ENCODE measurements at places on chromosomes 3 and 15. TPM values are rescaled to one million over a fixed set of nuclear protein-coding genes. Genes with fewer than 3 reads are reported as not detected.
A peak's percentile ranks its signal among the peaks of the same experiment; 100 is the strongest.

- no peak for DNase-seq
These were observed 211.4 kb downstream of the RPLP1 start for GRCh38 chr15:69663982-69664381.

DNA sequence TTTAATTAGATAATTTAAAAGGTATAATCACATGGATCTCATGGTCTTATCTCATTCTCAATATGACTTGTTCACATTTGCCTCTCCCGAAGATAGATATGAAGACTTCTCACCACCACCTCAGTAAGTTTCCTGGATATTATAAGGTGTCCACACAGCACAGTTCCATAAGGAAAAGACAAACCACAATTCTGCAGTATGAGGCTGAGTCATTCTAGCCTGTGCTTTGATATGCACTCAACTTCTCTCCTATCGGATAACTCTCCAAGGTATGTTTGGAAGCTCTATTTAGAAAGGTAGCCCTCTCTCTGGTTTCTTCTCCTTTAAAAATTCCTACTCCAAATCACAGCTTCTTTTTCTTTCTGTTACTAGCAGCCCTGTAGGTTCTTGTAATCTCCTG, 612.8 kb downstream of the ZPLD1 start:
- DNase-seq: no peak

DNA sequence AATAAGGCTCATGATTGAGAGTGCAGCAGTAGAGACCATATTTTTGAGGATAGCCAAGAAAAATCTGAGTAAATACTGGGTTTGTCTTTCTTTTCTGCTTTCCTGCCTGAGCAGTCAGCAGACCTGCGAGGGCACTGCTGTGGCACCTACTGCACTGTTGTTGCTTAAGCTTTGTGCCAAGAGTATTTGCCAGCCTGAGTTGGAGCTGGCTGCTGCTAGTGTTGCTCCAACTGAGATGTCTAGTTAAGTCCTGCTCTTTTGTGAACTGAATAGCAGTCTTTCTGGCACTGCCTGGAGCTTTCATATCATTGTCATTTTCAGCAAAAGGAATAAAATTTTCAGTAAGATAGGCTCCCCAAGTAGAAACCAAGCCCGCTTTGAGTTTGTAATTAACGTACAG, 214.5 kb upstream of the P2RY1 start:
- DNase-seq: peak; percentile 15

DNA sequence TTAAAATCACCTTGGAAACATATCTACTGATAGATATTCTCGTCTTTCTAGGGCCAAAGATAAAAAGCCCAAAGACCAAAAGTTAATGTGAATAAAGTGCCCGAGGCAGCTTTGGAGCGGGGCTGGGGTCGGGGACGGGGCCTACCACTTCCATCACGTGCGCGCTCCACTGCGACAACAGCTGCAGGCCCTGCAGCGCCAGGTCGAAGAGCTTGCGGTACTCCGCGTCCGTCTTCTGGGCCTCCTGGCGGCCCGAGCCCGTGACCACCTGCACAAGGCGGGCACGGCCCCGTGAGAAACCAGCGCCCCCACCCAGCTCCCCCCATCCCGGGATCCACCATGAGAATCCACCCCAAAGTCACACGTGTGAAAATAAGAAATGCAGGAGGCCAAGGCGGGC, 52.4 kb downstream of the CYFIP1 start:
- no peak for DNase-seq

GRCh38 chr3:197068077-197068476, 38.5 kb upstream of the MELTF start:
- DNase-seq: no peak

GRCh38 chr15:77031376-77032050, 36.6 kb downstream of the PSTPIP1 start:
- DNase-seq: no peak

- no peak for DNase-seq
These were observed 111.4 kb upstream of the MBNL1 start for GRCh38 chr3:152157337-152157736.

DNA sequence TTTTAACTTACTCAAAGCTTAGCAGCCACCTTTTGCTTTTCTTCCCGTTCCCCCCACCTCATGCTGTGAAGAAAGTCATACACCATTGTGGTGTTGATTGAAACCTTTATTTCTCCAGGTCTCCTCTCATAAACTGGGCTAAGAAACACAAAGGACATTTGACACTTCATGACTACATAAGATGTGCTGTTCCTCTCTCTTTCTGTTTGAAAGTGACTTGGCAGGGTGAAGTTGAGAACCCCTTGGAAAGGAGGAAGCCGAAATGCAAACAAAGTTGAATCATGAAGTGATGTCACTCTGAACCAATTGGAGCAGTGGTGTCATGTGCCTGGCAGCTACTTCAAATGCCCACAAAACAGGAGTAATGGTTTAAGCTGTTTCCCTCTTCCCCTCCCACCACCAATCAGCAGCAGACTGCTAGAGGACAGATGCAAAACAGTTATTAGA, 174.7 kb downstream of the IGF1R start:
- no peak for DNase-seq

DNA sequence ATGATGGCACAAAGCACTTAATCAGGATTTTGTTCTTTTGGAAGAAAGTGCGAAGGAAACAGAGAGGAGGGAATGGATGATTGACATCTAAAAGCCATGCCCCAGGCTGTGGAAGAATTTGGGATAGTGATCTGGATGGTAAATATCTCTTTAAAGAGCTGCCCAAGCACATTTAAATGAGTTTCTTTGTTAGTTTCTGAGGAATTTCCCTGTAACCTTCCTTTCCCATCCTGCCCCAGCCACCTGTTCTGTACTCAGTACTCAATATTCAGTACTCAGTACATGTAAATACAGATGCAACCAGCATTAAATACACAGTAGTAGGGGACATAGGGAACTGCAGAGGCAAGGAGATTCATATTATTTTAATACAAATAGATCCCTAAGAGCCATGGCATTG, 7.8 kb upstream of the CORO2B start:
- DNase-seq: no peak

DNA sequence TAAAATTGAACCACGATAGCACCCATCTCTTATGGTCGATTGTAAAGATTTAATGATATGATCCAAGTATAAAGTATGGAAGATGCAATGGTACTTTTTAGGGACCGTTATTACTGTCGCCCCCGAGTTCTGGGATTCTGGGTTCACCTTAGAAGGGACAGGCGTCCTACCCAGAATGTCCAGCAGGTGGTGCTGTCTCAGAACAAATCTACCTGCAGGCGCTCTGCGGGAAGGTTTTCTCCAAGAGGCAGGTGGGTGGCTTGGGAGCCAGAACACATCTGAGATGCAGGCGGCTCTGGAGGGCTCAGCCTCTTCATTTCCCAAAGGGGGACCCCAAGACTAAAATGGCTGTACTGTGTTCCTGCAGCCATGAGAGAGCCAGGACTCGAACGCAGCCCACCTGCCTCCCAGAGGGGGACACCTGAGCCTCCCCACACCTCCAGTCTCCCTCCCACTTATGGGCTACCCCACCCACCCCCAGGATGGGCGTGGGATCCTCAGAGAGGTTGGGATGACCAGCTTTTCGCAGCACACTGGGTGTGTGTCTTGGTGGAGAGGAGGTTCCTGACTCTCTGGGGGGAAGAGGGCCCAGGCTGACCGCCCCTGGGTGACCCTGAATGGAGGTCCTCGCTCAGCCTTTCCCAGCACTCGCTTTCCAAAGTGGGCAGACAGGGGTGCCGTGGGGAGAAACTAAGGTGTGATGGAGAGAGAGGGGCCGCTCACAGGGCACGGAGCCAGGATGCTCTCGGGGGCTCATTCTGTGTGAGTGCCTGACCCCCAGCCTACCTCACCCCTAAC, 28.1 kb upstream of the CORO2B start:
- peak; percentile 54 for DNase-seq

DNA sequence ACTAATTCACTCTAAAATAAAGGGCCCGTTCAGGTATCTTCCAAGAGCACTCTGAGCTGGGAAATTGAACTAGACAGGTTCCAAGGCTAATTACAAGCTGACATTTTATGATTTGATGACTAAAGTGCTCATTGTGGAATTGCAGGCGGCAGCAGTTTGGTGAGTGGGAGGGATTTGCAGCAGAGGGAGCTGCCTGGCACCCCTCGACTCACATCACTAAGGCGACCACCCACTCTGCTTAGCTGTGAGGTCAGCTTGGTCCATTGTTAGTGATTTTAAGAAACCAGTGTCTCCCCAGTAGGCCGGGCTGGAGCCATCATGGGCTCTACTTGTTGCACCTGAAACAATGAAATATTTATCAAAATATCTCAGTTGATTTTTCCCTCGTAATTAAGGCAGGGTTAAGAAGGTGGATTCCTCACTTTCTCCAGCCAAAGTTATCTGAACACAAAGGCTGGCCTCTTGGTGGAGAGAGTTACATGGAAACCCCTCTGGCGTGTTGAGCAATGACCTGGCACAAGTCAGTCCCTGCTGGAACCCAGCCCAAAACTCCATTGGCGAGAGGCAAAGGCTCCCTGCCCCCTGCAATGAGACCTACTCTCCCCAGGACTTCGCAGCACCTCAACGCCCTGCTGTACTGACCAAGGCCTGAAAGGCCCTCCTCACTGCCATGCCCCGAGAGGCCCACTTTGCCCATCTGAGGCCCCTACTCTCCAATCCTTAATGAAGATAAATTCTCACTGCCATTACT, 65.0 kb upstream of the ATP2B2 start:
- no peak for DNase-seq

GRCh38 chr3:134054881-134055280, 25.2 kb upstream of the SLCO2A1 start:
- DNase-seq: no peak

GRCh38 chr3:182855076-182855475, 61.8 kb downstream of the ATP11B start:
- no peak for DNase-seq

C3orf18 gene
- 4.2 TPM for total RNA-seq

DPPA2 gene
- not detected for total RNA-seq

CIDEC gene
- total RNA-seq: 0.24 TPM

KCNH8 gene
- 0.24 TPM for total RNA-seq

CHRD gene
- total RNA-seq: 2.8 TPM

PLA1A gene
- 41.4 TPM for total RNA-seq

TEX55 gene
- not detected for total RNA-seq

RPL15 gene
- total RNA-seq: 2,511 TPM

CAMK2N2 gene
- total RNA-seq: 0.77 TPM

Measured in SK-MEL-5 (cell line).